ENCODE measurements at places on chromosomes 5 and 9. TPM values are rescaled to one million over a fixed set of nuclear protein-coding genes. Genes with fewer than 3 reads are reported as not detected.
A peak's percentile ranks its signal among the peaks of the same experiment; 100 is the strongest.

DNA sequence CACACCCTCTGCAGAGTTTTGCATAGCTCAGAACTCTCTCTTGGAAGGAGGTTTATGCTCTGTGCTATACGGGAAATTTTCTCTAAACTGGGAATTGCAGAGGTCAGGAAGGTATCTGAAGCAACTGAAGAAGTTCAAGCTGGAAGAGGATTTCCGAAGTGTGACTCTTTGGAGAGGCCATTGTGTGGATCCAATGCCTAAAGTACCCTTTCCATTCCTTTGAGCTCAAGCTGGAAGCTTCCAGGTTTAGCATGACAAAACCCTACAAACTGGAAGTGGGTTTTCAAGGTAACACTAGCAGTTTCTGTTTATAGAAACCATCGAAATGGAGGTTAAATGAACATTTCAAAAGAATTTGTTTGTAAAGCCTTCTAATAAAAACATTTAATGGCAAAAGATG lies 187.1 kb downstream of the CFAP90 start:
- no peak overlapping the region for H3K27ac ChIP-seq
- DNase-seq: no peak
- no peak overlapping the region for H3K4me3 ChIP-seq
- no peaks in the 10 kb centered on the region for H3K36me3 ChIP-seq
- peaks cover 51% of the 10 kb centered on the region for H3K27me3 ChIP-seq
- no peaks in the 10 kb centered on the region for H3K4me1 ChIP-seq

UIMC1 gene
- 24.7 TPM for total RNA-seq

LMAN2 gene
- total RNA-seq: 310 TPM

FAM170A gene
- total RNA-seq: not detected

CDKN2B-AS1 gene
- 2.0 TPM for total RNA-seq

GRCh38 chr9:26131886-26132285 lies 453.6 kb upstream of the TUSC1 start:
- H3K4me1 ChIP-seq: peaks cover 6% of the 10 kb centered on the region
- H3K4me3 ChIP-seq: no peak overlapping the region
- no peaks in the 10 kb centered on the region for H3K36me3 ChIP-seq

GRCh38 chr9:114677418-114677817 lies 4.6 kb downstream of the TEX48 start:
- peak overlapping the region; percentile 63 for H3K27ac ChIP-seq
- no peaks in the 10 kb centered on the region for H3K36me3 ChIP-seq
- peaks cover 29% of the 10 kb centered on the region for H3K4me1 ChIP-seq

PCDHA7 gene
- total RNA-seq: 0.26 TPM

ARRDC1 gene
- total RNA-seq: 77.5 TPM

LCN15 gene
- not detected for total RNA-seq

GRCh38 chr9:69671879-69672595 lies at the start of gene APBA1:
TSS of gene APBA1 (minus strand) at chr9:69672371.
- no peaks in the 10 kb centered on the region for H3K36me3 ChIP-seq
- DNase-seq: no peak
- H3K4me3 ChIP-seq: peak within 1 kb of the TSS; percentile 69
- H3K27ac ChIP-seq: no peak within 1 kb of the TSS

DNA sequence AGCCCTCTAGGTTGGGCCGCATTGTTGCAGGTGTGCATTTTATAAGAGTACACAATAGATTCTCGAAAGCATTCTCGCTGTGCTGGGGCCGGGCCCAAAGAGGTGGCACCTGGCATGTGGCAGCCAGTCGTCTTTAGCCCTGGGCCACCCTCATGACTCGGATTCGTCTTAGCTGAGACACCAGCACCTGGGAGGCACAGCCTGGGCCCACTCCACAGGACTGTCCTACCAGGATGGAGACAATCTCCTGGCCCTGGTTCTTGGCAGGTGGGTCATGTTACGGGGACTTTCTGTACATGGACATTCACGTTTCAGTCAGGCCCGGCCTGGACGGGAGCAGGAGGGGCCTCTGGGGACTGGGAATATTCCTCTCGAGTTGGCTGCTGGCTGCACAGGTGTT lies 212.5 kb downstream of the FANCC start:
- H3K27ac ChIP-seq: peak overlapping the region; percentile 74
- no peaks in the 10 kb centered on the region for H3K36me3 ChIP-seq
- peaks cover 30% of the 10 kb centered on the region for H3K4me1 ChIP-seq
- no peak overlapping the region for H3K4me3 ChIP-seq
- DNase-seq: no peak

DNA sequence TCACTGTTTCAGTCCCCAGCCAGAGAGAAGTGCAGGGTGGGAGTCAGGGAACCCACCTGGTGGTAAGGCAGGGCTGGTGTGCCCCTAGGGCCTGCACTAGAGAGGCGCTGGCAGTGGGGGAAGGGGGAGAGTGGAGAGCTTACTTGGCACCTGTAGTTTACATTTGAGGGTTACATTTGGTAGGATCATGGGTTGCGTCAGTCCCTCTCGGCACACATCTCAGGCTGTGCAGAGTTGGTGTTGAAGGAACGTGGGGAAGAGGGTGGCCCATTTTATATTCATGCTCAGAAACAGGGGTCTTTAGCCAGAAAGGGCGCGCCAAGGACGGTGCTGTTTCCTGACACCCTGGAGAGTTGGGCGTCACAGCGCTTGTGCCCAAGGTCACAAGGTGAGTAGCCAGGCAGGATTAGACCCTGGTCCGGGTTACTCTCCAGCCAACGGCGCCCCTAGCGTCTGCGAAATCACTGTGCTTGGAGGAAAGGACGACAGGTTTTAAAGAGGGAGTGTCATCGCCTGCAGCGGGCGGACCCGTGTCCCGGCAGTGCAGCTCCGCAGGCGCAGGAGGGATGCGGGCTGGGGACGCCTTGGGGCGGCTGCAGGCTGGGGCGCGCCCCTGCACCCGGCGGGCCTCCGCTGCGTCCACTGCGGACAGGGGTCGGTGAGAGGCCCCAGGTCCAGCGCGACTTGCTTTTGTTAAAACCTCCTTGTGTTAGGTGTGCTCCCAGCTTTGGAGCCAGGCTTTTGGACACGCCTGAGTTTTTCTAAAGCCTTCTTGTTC lies 272.6 kb downstream of the FANCC start:
- no peaks in the 10 kb centered on the region for H3K27me3 ChIP-seq
- DNase-seq: no peak
- no peaks in the 10 kb centered on the region for H3K36me3 ChIP-seq
- no peak overlapping the region for H3K4me3 ChIP-seq

IER5L gene
- total RNA-seq: 46.1 TPM

GRCh38 chr5:10036136-10036815 lies 213.4 kb downstream of the ATPSCKMT start:
- H3K36me3 ChIP-seq: no peaks in the 10 kb centered on the region
- no peaks in the 10 kb centered on the region for H3K27me3 ChIP-seq
- H3K4me1 ChIP-seq: peaks cover 12% of the 10 kb centered on the region
- H3K27ac ChIP-seq: peak overlapping the region; percentile 27
- peak; percentile 92 for DNase-seq
- H3K4me3 ChIP-seq: no peak overlapping the region

GRCh38 chr5:144864118-144864517 lies 693.4 kb downstream of the KCTD16 start:
- H3K4me1 ChIP-seq: no peaks in the 10 kb centered on the region
- no peak for DNase-seq
- H3K4me3 ChIP-seq: no peak overlapping the region

DNA sequence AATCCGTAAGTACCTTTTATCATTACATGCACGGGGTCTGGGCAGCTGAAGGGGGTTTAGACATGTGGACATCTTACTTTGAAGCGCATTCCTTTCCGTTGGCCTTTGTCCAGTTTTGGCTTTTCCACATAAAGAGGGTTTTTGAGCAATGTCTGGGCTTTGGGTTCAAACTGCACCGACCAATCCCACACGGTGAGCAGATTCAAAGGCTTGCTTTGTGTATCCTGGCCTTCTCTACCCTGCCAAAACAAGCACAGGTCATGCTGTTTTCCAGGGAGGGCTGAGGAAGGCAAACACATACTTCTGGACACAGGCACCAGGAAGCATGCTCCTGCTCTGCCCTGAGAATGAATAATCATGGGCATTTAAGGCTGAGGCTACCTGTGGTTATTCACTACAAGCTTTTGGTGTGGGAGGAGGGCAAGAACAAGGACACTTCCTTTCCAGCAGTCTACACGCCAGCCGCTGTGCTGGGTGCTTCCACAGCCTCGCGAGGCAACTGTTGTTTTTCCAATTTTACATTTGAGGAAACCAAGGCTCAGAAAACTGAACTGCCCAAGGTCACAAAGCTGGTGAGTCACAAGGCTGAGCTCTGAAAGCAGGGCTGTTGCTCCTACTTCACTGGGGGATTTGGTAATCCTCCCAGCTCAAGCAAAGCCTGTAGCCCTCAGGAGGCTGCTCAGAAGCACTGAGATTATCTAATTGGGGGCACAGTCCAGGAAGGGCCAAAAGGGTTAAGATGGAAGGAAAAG lies 59.8 kb upstream of the GOLPH3 start:
- peaks cover 3% of the 10 kb centered on the region for H3K36me3 ChIP-seq
- no peaks in the 10 kb centered on the region for H3K27me3 ChIP-seq
- peak; percentile 17 for DNase-seq
- H3K27ac ChIP-seq: no peak overlapping the region
- H3K4me3 ChIP-seq: no peak overlapping the region
- H3K4me1 ChIP-seq: peaks cover 7% of the 10 kb centered on the region

- DNase-seq: no peak
- no peak overlapping the region for H3K27ac ChIP-seq
- no peaks in the 10 kb centered on the region for H3K36me3 ChIP-seq
- no peaks in the 10 kb centered on the region for H3K4me1 ChIP-seq
- no peak overlapping the region for H3K4me3 ChIP-seq
Measured at GRCh38 chr5:1781726-1782384, 17.8 kb downstream of the MRPL36 start.

GRCh38 chr9:24218656-24219055 lies 327.0 kb downstream of the IZUMO3 start:
- H3K27ac ChIP-seq: no peak overlapping the region
- H3K4me1 ChIP-seq: no peaks in the 10 kb centered on the region
- no peaks in the 10 kb centered on the region for H3K27me3 ChIP-seq

DNA sequence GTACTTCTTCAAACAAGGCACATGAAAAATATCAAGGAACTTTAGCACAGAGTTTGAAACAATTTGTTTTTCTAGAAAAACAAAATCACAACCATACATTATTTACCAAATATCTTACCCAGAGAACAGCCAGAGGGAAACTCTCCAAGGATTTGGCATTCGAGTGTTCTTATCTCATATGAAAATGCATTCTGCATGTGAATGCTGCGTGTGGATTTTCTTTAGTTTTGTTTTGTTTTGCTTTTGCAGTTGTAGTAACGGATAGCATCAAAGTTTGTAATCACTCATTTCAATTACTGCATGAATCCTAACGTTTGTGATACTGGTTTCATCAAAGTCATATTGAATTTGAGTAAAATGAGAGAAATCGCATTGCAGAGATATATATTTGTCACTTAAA lies 28.0 kb downstream of the ADAMTSL1 start:
- no peak overlapping the region for H3K4me3 ChIP-seq
- H3K27ac ChIP-seq: no peak overlapping the region
- no peaks in the 10 kb centered on the region for H3K27me3 ChIP-seq
- H3K36me3 ChIP-seq: no peaks in the 10 kb centered on the region
- DNase-seq: no peak
- H3K4me1 ChIP-seq: peaks cover 18% of the 10 kb centered on the region

DNA sequence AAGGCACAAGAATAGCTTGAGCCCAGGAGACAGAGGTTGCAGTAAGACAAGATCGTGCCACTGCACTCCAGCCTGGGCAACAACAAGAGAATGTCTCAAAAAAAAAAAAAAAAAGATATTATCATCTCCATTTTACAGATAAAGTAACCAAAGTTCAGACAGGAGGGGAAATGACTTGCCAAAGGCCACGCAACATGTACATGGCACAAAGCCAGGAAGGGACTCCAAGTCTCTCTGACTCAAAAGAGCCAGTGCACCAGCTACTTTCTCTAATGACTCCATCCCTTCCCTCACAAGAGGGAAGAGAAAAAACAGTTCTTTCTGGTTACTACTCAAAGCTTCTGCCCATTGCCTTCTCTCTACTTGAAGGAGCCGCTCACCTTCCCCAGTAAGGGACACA lies 34.1 kb downstream of the SIL1 start:
- H3K36me3 ChIP-seq: no peaks in the 10 kb centered on the region
- H3K4me1 ChIP-seq: no peaks in the 10 kb centered on the region
- no peak for DNase-seq
- H3K27me3 ChIP-seq: no peaks in the 10 kb centered on the region
- no peak overlapping the region for H3K4me3 ChIP-seq
- no peak overlapping the region for H3K27ac ChIP-seq

- H3K4me3 ChIP-seq: no peak overlapping the region
- H3K36me3 ChIP-seq: no peaks in the 10 kb centered on the region
- no peaks in the 10 kb centered on the region for H3K27me3 ChIP-seq
Measured at GRCh38 chr5:124527220-124527991, 219.0 kb downstream of the ZNF608 start.

PPP2R2B gene
- 2.4 TPM for total RNA-seq

- no peak overlapping the region for H3K4me3 ChIP-seq
- H3K4me1 ChIP-seq: no peaks in the 10 kb centered on the region
- DNase-seq: no peak
- H3K27me3 ChIP-seq: no peaks in the 10 kb centered on the region
- no peak overlapping the region for H3K27ac ChIP-seq
Measured at GRCh38 chr5:98698359-98698758, 75.1 kb upstream of the RGMB start.

SHB gene
- total RNA-seq: 56.4 TPM

CDX1 gene
- total RNA-seq: not detected

ACOT12 gene
- total RNA-seq: not detected

Measured in PC-3 (cell line).